ENCODE measurements at places on chromosomes 7 and 10.

- no peak for DNase-seq
Observed at GRCh38 chr10:95604630-95605029, 43.5 kb upstream of the SORBS1 start.

- peak; percentile 74 for DNase-seq
Observed at GRCh38 chr7:74272305-74273038, 16.7 kb upstream of the CLIP2 start.

- DNase-seq = no peak
Observed at GRCh38 chr7:64643566-64643965, 22.4 kb upstream of the ZNF107 start.

DNA sequence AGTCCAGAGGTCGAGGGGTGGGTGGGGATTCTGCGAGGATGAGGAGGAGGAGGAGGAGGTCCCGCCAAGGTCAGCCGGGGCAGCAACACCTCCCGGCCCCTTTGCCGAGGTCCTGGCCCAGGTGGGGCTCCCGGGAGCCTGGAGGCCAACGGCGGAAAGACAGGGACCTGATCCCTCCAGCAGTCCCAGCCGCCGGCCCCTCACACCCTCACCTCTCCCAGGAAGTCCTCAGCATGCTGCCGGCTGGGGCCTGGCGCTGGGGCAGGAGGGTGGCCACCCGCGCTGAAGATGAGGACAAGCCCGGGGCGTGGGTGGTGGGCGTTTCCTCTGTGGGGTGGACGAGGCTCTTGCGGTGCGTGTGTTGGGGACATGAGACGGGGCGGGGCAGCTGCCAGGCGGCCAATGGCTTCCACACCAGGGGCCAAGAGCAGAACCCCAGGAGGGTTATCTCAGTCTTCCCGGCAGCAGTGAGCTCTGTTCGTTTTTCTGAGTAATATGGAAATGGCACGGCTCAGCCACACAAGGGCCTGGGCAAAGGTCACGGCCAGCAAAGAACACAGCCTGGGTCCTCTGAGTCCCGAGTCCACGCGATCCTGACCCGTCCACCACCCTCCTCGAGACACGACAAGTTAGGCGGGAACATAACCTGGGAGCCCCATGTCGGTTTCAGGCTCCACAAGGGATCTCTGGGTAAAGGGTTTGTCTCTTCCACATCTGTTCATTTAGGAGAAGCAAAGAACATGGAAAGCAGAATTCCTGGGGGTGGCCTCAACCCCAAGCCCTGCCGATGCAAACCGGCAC is 82.9 kb upstream of the PDGFA start:
- DNase-seq = no peak

- DNase-seq = no peak
Observed at GRCh38 chr7:71491336-71491735, 359.4 kb downstream of the GALNT17 start.

- no peak for DNase-seq
Observed at GRCh38 chr10:48609899-48610584, 5.2 kb upstream of the ARHGAP22 start.

- DNase-seq = peak; percentile 10
Observed at GRCh38 chr10:27252267-27253000, 11.8 kb upstream of the ACBD5 start.

DNA sequence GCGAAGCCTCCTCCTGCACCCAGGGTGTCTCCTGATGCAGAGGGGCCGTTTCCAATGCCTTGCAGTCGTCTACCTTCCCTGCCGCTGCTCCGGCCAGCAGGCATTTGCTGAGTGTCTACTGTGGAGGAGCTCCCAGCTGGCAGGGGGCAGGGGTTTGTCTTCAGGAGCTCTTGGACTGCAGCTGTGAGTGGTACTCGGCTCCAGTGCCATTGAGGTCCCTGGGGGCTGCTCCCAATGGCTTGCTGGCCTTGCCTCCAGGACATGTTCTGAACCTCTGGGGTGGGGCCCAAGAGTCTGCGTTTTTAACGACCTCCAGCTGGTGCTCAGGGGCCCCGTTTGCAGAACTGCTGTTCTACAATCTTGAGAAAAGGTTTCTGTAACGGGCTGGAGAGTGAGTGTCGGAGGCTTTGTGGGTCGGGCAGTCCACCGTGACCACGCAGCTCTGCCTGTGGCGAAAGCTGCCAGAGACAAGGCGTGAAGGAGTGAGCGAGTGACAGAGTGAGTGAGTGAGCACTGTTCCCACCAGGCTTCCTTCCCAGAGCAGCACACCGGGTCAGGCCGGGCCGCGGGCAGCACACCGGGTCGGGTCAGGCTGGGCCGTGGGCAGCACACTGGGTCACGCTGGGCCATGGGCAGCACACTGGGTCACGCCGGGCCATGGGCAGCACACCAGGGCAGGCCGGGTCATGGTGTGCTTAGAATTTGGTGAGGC is 520.2 kb downstream of the PTPRN2 start:
- DNase-seq = no peak

GRCh38 chr10:127690176-127690835 is 46.7 kb upstream of the FOXI2 start:
- no peak for DNase-seq

DNA sequence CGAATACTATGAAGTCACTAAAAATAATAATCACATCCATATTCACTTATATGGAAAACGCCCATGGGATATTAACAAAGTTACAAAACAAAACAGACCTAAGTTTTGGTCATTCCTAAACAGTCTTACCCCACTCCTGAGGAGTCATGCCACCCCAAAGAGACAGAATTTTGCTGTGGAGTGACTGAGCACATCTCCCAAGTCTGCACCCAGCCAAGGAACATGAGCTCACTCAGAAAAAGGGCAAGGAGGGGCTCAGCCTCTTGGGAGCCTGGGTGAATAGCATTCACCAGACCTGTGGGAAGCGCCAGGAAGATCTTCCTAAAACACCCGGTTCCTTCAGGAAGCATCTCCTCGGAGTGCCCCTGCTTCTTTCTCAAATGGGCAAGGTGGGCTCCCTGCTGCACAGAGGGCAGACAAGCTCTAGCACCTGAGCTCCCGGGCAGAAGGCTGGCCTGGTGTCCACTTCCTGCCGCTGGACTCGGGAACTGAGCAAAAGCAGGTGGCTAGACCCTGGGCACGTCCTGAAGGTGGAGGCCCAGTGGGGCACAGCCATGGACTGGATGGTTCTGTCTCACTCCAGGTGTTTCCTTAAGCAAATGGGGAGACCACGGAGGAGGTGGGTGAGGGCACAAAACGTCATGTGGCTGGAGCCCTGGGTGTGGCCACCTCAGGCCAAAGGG is 31.0 kb downstream of the TNS3 start:
- no peak for DNase-seq

DNA sequence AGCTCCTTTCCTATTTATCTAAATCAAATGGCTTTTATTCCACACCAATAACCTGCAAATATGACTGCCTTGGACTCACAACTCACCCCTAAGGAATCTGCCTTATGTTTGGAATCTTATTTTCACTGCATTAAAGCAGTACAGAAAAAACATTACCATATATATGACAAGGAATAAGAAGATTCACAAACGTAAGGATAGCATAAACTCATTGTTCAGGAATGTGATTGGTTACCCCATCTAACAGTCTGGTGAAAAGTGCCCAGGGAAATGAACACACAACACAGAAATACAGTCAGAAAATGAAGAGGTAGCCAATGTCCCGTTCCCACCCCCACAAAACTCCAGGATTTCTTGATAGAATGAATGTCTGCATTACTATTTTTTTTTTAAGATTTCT is 2.0 kb downstream of the PPP3CB start:
- DNase-seq = no peak

GRCh38 chr7:1596181-1597043 is 26.6 kb upstream of the PSMG3 start:
- no peak for DNase-seq

GRCh38 chr7:87876869-87877234 is 559 bp downstream of the DBF4 start:
- peak; percentile 43 for DNase-seq

DNA sequence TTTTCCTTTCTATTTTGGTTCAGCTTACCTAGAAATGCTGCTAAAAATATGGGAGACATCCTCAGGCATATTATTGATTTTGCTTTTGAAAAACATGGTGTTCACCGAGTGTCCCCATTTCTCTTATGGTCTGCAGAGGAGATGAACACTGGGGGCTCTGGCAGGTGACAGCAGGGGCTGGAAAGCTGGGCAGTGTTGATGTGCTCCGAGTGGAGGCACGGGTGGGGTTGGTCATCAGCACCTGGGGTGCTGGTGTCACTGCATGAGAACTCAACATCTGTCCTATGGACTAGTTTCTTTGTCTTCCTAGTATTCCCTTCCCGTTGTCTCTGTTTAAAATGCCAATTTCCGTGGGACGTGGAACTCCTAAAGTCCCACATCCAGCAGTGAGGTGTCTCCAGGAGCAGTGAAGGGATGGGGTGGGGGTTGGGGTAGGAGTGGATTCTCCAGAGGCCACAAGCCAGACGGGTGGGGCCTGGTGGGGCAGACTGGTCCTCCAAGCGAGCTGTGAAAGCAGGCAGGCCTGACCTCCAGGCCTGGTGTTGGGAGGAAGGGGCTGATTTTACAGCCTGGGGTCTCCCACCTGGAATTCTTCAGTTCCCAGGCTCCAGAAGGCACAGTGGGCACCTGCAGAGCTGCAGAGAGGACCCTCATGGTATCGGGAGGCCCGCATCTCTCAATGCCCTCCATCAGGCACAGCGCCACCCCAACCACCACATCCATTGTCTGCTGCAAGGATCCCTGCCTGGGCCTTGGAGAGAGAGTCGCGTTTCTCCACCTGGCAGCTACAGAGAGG is 24.4 kb downstream of the ZNF775 start:
- no peak for DNase-seq

GRCh38 chr10:60940446-60940845 is 3.5 kb downstream of the RHOBTB1 start:
- no peak for DNase-seq

DNA sequence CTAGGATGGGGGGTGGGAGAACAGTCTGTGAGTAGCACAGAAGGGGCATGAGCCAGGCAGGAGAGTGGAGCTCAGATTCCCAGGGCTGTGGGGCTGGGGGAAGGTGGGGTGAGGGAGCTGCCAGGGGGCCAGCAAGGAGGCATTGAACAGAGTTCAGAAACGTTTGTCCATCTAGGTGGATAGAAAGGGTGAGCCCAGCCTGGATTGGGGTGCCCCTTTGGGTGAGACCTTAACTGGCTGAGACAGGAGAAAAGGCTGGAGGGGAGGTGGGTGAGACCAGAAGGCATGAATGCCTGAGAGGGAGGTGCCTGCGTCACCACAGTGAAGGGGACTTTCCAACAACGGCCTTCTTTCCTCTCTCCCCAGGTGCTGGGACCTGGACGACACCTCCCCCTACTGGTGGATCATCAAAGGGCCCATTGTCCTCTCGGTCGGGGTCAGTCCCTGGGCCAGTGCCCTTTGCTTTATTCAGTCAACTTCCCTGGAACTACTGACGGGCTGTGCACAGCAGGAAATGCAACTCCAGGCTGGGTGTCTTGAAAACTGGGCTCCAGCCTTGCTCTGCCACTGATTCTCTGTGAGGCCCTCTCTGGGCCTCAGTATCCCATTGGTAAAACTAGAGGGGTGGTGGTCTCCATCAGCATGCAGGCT is 11.0 kb downstream of the GHRHR start:
- DNase-seq = no peak

GRCh38 chr7:90025771-90026170 is 128.5 kb upstream of the STEAP1 start:
- DNase-seq = no peak

- peak; percentile 32 for DNase-seq
Observed at GRCh38 chr10:98460837-98461499, 14.2 kb upstream of the HPS1 start.

GRCh38 chr10:26951650-26952049 is 90.9 kb upstream of the ABI1 start:
- DNase-seq = no peak

DNA sequence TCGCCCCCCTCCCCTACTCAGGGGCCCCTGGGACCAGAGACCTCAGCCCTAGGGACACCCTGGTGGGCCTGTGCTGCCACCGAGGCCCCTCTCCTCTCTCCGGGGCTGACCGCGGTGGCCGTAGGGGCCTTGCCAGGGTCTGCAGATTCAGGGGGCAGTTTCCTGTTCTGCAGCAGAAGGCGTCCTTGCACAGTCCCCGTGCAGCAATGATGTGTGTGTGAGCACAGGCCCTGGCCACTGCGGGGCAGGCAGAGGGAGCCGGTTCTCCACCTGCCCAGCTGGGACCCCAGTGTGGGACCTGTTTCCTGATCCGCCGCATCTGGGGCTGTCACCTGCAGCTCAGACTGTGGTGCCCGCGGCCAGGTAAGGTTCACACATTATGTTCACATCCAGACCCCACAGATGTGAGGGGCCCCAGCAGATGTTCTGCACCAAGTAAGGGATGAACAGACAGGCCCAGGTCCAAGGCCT is 60.7 kb upstream of the DNAJB6 start:
- DNase-seq = no peak

DNA sequence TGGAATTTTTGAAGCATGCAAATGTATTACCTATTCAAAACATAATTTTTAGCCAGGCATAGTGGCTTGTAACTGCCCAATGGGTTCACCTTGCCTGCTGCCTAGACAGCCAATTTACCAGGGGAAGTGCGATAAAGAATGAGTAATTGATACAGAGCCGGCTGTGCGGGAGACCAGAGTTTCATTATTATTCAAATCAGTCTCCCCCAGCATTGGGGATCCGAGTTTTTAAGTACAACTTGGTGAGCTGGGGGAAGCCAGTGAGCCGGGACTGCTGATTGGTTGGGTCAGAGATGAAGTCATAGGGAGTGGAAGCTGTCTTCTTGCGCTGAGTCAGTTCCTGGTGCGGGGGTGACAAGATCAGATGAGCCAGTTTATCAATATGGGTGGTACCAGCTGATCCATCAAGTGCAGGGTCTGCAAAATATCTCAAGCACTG is 29.1 kb upstream of the NRBF2 start:
- no peak for DNase-seq

DNA sequence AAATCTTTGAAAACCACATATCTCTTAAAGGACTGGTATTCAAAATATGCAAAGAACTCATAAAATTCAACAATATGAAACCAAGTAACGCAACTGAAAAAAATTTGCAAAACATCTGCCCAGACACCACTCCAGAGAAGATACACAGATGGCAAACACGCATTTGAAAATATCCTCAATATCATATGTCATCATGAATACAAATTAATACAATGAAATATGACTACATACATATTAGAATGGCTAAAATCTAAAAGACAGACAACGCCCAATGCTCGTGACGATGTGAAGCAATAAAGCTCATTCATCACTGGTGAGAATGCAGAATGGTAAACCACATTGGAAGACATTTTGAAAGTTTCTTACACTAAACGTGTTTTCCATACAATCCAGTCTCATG is 770.1 kb upstream of the CELF2 start:
- DNase-seq = peak; percentile 16

All from skin of body (tissue), 3 donors.